ENCODE measurements at places on chromosomes 6 and 20.

GRCh38 chr6:162488444-162488843 lies 239.1 kb downstream of the PRKN start:
- no peak overlapping the region for H3K27ac ChIP-seq
- no peak overlapping the region for H3K4me3 ChIP-seq
- H3K27me3 ChIP-seq, result no peaks in the 10 kb centered on the region

GRCh38 chr6:169292338-169293124 lies 38.9 kb upstream of the THBS2 start:
- no peaks in the 10 kb centered on the region for H3K36me3 ChIP-seq
- H3K27me3 ChIP-seq, result no peaks in the 10 kb centered on the region
- H3K4me3 ChIP-seq, result no peak overlapping the region
- no peak for DNase-seq
- no peaks in the 10 kb centered on the region for H3K4me1 ChIP-seq

DNA sequence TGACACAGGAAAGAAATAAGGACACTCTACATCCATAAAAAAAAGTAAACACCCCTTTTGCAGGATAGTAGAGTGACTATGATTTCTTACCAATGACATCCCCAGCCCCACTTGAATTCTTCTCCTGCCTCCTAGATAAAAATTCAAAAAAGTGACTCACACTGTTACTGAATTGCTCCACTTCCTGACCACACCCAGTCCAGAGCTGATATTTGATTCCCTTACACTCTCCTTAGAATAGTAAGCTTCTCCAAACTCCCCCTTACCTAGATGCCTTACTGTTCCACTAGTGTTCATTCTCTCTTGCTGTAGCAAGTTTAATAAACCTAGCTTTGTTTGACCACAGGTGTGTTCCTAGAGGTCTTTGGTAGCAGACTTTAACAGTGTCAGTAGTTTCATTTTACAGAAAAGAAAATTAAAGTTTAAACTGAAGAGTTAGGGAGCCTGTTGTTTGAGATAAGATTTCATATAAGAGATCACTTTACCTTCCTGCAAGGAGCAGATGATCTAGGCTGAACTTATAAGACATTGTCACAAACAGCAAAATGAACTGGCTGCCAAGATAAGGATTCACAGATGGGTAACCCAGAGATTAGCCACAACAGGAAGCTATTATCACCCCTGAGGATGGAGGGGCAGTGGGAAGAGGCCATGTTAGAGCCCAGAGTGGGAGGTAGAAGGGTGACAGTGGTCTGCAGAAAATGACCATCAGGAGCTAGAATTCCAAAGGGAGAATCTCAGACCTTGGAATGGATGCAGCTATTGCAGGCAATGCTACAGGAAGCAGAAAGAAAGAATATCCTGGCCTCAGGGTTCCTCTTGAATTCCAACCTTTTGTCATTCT lies 28.4 kb upstream of the BTN3A2 start:
- H3K27me3 ChIP-seq, result no peaks in the 10 kb centered on the region
- peaks cover 3% of the 10 kb centered on the region for H3K4me1 ChIP-seq
- H3K27ac ChIP-seq, result no peak overlapping the region
- no peak overlapping the region for H3K4me3 ChIP-seq

- no peak overlapping the region for H3K27ac ChIP-seq
- H3K36me3 ChIP-seq, result no peaks in the 10 kb centered on the region
- no peak for DNase-seq
- no peak overlapping the region for H3K4me3 ChIP-seq
- H3K27me3 ChIP-seq, result no peaks in the 10 kb centered on the region
- no peaks in the 10 kb centered on the region for H3K4me1 ChIP-seq
These were observed 39.2 kb upstream of the TPD52L1 start for GRCh38 chr6:125114248-125114858.

GRCh38 chr20:53656293-53657202 lies 62.9 kb upstream of the ZNF217 start:
- H3K4me1 ChIP-seq, result peaks cover 21% of the 10 kb centered on the region
- H3K27me3 ChIP-seq, result no peaks in the 10 kb centered on the region
- DNase-seq, result no peak
- H3K36me3 ChIP-seq, result no peaks in the 10 kb centered on the region
- peak overlapping the region; percentile 40 for H3K27ac ChIP-seq

DNA sequence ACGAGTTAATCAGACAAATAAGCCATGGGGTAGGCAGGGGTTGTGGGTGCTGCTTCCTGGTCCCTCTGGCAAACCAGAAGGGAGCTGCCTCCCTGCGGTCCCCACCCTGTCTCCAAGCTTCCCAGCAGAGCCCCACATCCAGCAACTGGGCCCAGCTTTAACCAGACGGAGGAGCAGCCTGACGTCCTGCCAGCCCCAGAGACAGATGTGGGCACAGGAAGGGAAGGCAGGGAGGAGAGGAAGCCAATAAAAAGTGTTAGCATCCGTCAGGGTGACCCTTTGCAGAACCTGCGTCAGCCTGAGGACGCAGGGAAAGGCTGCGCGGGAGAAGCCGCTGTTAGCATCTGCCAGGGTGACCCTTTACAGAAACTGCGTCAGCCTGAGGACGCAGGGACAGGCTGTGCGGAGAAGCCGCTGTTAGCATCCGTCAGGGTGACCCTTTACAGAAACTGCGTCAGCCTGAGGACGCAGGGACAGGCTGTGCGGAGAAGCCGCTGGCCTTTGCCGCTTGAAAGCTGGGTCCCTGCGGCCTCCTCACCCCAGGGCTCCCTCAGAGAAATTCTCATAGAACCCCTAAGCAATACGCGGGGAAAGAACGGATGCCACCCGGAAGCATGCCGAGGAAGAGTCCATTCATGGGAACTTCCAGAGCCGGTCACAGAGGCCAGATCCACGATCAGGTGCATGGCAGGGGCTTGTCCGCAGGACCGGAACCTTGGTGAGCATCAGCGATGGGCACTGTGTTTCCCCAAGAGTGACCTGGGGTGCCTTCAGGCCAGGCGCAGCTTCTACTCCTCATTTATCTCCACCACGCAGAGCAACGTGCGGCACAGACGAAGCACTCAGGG lies 15.9 kb downstream of the DLL1 start:
- peaks cover 5% of the 10 kb centered on the region for H3K4me1 ChIP-seq
- no peak overlapping the region for H3K4me3 ChIP-seq
- no peak overlapping the region for H3K27ac ChIP-seq
- DNase-seq, result no peak
- H3K27me3 ChIP-seq, result no peaks in the 10 kb centered on the region

DNA sequence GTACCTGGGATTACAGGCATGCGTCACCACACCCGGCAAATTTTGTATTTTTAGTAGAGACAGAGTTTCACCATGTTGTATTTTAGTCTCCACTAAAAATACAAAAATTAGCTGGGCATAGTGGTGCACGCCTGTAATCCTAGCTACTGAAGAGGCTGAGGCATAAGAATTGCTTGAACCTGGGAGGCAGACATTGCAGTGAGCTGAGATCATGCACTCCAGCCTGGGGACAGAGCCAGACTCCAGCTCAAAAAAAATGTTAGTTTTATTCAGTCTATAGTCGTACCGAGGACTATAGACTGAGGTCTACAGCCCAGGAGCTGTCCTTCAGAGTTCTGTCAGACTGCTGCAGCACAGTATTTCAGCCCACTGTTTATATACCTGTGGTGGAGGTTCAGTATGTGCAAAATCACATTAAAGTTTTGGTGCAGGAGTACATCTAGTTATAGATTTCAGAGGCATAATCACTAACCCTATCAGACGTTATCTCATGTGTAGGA lies 3.6 kb upstream of the CASP8AP2 start:
- H3K36me3 ChIP-seq, result no peaks in the 10 kb centered on the region
- no peaks in the 10 kb centered on the region for H3K27me3 ChIP-seq
- no peak for DNase-seq
- no peak overlapping the region for H3K4me3 ChIP-seq
- no peak overlapping the region for H3K27ac ChIP-seq

DNA sequence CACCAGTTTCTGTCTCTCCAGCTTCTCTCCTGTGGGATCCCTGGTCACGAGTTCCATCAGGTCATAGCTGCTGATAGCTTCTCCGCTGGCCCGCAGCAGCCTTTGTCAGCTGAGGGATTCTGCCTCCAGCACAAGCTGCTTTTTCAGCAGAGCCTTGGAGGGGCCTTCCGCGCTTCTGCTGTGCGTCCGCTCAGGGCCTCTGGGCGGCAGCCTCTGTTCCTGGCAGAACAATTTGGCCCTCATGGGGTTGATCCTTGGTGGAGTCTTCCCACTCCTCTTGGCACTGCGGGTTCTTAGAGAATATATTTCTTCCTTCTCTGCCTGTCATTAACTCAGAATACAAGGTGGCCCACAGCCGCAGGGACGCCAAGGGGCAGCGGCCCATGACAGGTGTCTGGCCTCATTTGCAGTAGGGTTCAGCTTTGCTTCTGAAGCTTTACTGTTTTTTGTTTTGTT lies 158.8 kb downstream of the DTNBP1 start:
- H3K27ac ChIP-seq, result peak overlapping the region; percentile 77
- DNase-seq, result no peak
- H3K4me3 ChIP-seq, result peak overlapping the region; percentile 20
- peaks cover 10% of the 10 kb centered on the region for H3K36me3 ChIP-seq
- peaks cover 45% of the 10 kb centered on the region for H3K4me1 ChIP-seq

- H3K4me3 ChIP-seq, result no peak overlapping the region
- no peaks in the 10 kb centered on the region for H3K27me3 ChIP-seq
- peaks cover 3% of the 10 kb centered on the region for H3K4me1 ChIP-seq
- no peak for DNase-seq
- no peaks in the 10 kb centered on the region for H3K36me3 ChIP-seq
These were observed 84.6 kb upstream of the F13A1 start for GRCh38 chr6:6405031-6405430.

- H3K27me3 ChIP-seq, result no peaks in the 10 kb centered on the region
- no peak for DNase-seq
- H3K4me1 ChIP-seq, result peaks cover 11% of the 10 kb centered on the region
- H3K36me3 ChIP-seq, result no peaks in the 10 kb centered on the region
These were observed 27.9 kb upstream of the BMP6 start for GRCh38 chr6:7697820-7698623.

DNA sequence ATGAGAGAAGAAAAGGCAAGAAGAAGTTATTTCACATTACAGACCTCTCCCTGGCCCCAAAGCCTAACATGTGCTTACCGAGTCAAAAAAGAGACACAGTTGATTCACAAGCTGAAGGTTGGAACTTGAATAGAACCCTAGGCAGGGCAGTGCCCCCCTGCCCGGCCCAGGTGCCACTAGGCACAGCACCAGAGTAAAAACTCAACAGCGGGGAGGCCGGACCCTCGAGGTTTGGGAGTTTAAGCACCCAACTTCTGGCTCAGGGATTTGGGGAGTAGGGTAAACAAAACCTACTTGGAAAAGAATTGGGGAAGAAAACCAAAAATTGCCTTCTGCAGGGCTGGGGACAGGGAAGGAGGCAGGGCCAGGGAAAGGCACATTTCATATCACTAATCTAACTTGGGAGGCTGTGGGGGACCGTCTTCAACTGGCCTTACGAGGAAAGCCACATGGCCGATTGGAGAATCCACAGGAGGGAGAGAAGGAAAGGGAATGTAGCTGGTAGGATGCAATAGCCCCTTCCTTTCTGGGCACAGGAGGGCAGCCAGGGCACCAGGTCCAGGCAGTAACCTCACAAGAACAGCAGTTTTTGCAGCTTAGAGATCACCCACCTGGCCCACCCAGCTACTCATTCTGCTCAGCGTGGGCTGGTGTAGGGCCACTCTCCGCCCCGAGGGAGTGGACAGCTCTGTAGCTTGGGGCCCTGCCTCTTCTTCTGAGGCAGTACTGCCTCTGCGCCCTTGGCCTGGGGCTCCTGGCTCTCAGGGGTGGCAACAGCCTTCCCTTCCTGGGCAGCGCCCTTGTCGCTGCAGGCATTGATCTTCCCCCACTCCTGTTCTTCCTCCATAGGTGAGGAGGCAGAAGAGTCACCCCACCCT lies 1.8 kb upstream of the HEBP2 start:
- H3K4me3 ChIP-seq, result no peak overlapping the region
- peaks cover 18% of the 10 kb centered on the region for H3K36me3 ChIP-seq
- no peak for DNase-seq
- H3K27me3 ChIP-seq, result no peaks in the 10 kb centered on the region

DNA sequence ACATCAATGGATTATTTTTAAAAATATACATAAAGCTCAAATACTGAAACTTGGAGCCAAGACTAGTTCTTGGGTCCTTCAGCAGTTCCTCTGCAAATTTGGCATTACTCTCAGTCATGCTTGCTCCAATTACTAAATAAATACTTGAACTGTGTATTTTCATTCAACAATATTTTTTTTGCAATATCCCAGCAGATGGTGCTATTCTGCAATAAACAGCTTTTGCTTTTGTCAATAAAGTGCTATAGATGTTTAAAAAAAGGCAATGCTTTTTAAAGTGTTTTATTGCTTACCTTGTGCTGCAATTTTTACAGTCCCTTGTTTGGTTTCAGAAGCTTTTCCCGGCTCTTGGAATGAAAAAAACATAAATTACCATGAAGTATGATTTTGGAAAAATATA lies 243.4 kb downstream of the TRDN start:
- H3K36me3 ChIP-seq, result no peaks in the 10 kb centered on the region
- no peaks in the 10 kb centered on the region for H3K4me1 ChIP-seq
- H3K27me3 ChIP-seq, result no peaks in the 10 kb centered on the region

- no peaks in the 10 kb centered on the region for H3K36me3 ChIP-seq
- H3K27ac ChIP-seq, result no peak overlapping the region
- DNase-seq, result no peak
- no peaks in the 10 kb centered on the region for H3K4me1 ChIP-seq
- no peak overlapping the region for H3K4me3 ChIP-seq
- H3K27me3 ChIP-seq, result no peaks in the 10 kb centered on the region
These were observed 34.1 kb downstream of the EYA4 start for GRCh38 chr6:133275213-133275612.

DNA sequence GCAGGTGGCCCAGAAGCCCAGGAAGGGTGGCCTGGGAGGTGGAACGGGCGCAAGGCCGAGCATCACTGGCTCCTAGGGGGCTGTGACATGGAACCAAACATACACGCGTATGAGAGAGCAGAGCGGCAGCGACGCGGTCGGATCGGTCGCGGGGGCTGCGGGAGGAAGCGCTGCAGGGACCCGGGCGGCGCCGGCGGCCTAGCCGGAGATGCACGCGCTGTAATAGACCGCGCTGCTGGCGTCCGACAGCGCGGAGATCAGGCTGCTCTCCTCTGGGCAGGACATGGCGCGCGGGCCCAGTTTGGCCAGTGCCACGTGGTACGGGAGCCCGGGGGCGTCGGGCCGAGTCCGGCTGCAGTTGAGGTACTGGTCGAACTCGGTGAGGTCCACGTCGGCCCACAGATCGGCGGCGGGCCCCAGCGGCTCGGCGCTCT lies 1.5 kb downstream of the SOX18 start:
- no peaks in the 10 kb centered on the region for H3K36me3 ChIP-seq
- H3K4me1 ChIP-seq, result peaks cover 76% of the 10 kb centered on the region
- peak overlapping the region; percentile 63 for H3K4me3 ChIP-seq
- peaks cover 11% of the 10 kb centered on the region for H3K27me3 ChIP-seq
- H3K27ac ChIP-seq, result peak overlapping the region; percentile 34

DNA sequence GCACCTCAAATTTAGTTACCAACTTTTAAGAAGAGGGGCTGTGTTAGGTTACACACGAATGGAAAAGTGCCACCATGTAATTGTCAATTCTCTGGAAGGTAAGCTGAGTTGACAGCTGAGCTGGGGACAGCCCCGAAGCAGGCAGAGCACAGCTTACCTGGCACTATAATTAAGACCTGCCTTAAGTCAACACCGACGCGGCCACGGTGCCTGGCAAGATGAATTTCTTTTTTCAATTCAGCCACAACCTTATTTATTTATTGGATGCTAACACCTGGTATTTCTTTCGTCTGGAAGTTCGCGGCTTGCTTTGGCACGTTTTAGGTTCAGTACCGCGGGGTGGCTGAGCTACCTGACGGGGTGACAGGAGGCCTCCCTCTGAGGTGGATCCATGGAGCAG lies 40.6 kb upstream of the NFATC2 start:
- no peak overlapping the region for H3K4me3 ChIP-seq
- no peaks in the 10 kb centered on the region for H3K36me3 ChIP-seq
- no peaks in the 10 kb centered on the region for H3K4me1 ChIP-seq
- no peak for DNase-seq
- no peak overlapping the region for H3K27ac ChIP-seq
- no peaks in the 10 kb centered on the region for H3K27me3 ChIP-seq

GRCh38 chr6:13411484-13411883 lies 75.9 kb downstream of the GFOD1 start:
- no peaks in the 10 kb centered on the region for H3K36me3 ChIP-seq
- no peak overlapping the region for H3K4me3 ChIP-seq
- H3K27ac ChIP-seq, result peak overlapping the region; percentile 89
- H3K27me3 ChIP-seq, result no peaks in the 10 kb centered on the region
